IPS-NIHi11 (cell line): ENCODE measurements at places on chromosomes 3 and 15.

GRCh38 chr3:69339760-69340159 lies 46.1 kb downstream of the FRMD4B start:
- no peak for DNase-seq

DNA sequence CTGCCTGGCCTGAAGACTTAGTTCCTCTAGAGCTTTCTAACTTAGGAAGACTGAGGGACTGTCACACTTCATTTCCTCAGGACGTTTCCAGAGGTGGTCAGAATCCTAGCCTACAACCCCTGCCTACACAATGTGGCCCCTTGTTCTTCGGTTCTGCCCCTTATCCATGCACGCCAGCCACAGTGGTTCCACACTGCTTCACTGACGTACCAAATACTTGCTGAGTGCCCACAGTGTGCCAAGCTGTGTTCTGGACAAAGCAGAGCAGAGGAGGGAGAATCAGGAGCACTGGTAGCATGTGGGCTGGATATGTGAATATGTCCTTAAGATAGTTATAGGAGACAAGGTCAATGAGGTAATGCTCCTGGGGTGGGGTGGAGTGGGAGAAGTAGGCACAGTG lies 70.5 kb upstream of the SAMMSON start:
- DNase-seq: no peak

- DNase-seq: no peak
These were observed 103.6 kb downstream of the OTOL1 start for GRCh38 chr3:161600173-161600572.

DNA sequence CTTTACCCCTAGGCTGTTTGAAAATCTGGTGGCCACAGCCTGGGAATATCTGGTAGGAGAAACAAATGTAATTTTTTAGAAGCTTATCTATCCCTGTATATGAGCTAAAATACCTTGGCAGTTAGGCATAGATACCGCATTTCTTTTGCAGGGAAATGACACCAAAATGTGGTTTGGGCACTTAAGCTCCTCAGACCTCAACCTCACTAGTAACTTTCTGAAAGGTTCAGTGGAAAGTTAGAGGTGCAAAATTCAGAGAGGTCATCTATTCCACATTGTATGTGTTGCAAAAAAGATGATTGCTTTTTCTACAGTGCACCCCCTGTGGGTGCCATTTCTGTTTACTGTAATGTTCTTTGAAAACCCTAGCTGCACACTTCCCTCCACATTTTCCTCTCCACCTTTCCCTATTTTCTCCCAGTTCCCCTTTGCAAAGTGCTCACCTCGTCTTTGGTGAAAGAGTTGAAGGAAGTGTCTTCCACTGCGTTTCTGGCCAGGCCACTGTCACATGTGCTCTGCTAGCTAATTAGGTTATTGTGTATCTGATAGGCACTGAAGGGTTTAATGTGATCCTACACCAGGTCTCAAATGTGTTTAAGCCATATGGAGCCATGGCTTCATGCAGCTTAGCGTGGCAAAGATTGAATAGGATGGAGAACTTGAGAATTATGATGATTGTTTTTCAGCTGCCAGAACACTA lies 1.3 kb downstream of the SACM1L start:
- no peak for DNase-seq

GRCh38 chr15:45198337-45199135 lies 10.8 kb upstream of the SHF start:
- DNase-seq: peak; percentile 76

- no peak for DNase-seq
These were observed 99.2 kb downstream of the TPRA1 start for GRCh38 chr3:127491323-127491722.

DNA sequence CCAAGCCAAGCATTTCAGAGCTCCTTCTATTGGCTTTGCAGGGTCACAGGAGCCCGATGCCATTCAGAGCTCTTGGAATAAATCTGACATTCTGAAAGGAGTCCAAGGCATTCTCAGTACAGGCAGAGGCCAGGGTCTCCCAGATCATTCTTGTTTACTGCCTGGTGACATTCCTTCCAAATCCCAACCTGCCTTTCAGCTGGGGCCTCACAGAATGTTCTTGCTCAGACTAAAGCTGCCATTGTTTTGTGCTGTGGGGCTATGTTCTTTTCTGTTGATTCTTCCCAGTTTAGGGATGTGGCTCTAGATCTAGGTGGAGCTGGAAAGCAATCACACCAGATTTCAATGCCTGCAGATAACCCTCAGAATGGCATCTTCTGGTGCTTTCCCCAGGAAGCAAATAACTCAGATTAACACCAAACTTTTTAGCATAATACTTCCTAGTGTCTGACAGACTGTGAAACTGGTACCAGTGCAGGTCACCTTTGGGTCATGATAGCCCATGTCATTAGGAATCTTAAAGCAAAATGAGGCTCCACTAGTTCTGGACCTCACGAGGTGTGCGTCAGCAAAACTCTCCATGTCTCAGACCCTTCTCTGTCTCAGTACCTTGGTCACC lies 166.9 kb downstream of the CHST2 start:
- no peak for DNase-seq

DNA sequence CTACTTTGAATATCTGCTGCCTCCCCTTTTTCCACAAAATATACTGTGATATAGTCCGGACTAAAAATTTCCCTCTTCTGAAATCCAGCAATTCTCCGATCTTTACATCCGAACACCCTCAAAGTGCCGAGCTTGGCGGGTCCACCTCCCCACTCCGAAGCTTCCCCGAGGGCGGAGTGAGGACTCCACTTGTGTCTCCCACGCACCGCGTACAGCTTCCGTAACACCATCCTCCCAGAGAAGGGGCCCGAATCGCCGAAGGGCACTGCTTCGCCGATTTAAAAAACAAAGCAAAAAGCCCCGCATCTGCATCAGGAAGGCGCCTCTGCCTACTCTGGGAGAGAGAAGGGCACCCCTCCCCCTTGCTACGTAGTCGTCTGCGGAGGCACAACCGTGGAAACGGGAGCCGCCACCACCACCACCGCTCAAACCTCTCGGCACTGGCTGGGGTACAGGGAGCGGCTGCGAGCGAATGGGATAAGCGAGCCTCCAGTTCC lies 551 bp downstream of the NCBP2 start:
- DNase-seq: peak; percentile 55

- DNase-seq: no peak
These were observed 139.7 kb upstream of the RARB start for GRCh38 chr3:25288413-25288812.

- DNase-seq: no peak
These were observed 338.1 kb downstream of the GAP43 start for GRCh38 chr3:115961380-115961779.
